ENCODE measurements at places on chromosomes 3 and 15.

DNA sequence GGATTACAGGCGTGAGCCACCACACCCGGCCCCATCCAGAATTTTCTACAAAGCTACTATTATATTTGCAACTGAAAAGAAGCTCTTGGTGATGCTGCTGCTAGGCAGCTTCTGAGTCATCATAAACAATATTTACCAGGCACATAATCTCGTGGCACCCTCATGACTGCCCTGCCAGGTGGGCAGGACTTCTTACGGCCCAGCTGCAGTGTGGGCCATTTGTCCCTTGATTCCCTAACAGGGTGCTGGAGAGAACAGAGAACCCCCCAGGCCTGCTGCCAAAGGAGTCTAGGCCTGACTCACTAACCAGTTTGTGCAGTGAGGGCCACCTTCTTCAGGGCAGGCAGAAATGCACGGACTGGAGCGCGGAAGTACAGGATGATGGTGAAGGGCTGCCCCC, 4.9 kb downstream of the EPB42 start:
- DNase-seq = no peak

DNA sequence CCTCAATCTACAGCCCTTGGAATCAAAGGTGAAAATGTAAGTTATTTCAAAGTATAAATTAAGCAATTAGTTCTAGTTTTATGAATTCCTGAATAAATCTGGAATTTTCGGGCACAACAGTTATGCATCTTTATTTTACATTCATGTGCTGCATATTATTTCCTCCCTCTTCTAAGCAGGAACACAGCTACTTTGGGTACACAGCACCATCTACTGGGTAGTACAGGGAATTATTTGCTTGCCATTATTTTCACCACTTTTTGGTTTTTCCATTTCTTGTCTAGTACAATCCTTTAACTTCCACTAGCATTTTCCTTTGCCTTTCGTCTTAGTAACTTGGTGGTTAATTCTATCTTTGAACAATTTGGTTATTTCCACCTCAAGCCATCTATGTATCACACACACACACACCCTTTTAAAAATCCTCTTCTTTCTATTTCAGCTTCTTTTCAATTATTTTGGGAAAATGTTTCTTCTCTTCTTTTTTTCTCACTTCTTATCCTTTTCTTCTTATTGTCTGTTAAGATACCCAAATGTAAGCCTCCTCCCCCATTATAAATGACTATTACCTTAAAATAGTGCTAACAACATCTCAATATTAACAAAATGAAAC, 451.0 kb downstream of the MFSD1 start:
- DNase-seq = no peak

- no peak for DNase-seq
Observed at GRCh38 chr3:114213292-114213626, 24.1 kb downstream of the ZNF80 start.

DNA sequence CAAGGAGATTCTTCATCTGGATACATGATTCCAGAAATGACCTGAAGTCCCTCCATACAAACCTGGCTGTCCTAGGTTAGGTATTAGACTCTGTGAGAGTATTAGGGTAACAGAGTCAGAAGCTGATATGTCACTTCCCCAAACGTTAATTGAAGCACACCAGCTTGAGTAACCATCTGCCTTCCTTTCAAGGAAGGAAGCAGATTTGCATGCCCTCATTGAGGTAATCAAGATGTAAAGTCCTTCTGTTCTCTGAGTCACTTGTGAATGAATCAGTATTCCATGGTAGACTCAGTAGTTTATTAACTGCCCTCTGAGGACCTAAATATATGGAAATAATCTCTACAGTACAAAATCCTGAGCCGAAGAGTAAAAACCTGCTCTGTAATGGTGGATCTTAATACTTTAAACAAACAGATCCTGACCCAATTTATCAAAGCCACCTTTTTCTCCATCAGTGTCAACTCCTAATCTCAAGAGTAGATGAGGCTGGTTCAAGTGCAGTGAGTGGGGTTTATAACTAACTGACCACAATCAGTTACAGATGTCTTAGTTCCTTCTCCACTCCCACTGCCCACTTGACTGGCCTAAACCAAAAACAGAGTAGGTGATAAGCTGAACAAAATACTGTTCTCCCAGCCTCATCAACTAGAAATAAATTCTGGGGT, 246.2 kb upstream of the CHRM5 start:
- DNase-seq = no peak

DNA sequence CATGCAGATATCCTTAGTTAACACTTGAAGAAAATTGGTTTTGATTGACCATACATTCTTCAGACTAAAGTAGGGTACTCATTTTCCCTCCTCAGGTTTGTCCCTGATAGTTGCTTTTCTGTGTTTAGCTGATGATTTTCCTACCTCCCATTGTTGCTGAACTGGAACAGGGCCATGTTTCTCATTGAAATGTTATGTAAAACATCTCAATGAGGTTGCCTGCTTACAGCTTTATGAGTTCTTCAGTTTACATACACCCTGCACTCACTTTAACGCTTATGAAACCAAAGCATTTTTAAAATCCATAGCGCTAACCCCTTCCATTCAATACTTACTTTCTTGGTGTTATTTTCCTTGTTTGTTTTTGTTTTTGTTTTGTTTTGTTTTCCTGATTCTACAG, 61.9 kb downstream of the HMG20A start:
- DNase-seq = peak; percentile 22

DNA sequence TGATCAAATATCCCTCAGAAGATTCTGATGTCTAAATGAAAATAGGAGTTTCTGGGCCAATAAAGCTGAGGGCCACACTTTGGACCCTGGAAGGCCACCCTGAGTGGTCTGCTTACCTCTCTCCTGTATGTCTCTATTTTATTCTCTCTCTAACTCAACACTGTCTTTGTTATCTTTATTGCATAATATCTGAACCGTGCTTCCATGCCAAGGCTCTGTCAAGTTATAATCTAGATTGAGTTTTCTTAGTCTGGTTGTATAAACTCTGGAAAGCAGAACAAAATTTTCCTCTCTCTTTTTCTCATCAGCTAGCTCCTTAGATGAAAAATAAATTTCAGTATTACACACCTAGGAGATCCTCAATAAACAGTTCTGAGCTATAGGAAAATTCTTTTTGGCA, 36.2 kb upstream of the ACTL6A start:
- no peak for DNase-seq

GRCh38 chr3:196533260-196533681, 18.1 kb upstream of the SMCO1 start:
- DNase-seq = no peak

DNA sequence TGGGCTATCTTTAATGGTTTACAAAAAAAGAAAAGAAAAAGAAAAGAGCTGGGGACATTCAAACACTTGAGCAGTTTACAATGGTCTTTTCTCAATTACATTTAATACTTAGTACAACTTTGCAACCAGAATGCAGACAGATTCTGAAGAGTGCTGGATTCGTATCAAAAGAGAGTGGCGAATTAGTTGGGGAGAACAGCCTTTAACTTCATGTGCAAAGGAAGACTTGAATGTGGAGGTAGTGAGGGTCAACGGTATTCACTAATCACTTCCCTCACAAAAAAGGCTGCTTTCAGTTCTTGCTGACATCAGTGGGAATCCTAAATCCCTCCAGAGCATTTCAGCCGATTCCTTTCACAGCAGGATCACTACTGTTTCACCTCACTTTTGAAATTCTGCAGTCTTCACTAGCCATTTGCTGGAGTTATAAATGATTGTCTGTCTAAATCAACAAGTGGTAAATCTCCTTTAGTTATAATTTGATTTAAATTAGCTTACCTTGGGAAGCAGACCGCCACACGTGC, 323.0 kb upstream of the SEMA6D start:
- DNase-seq = no peak

- DNase-seq = no peak
Observed at GRCh38 chr3:66028457-66028856, 10.3 kb downstream of the MAGI1 start.

DNA sequence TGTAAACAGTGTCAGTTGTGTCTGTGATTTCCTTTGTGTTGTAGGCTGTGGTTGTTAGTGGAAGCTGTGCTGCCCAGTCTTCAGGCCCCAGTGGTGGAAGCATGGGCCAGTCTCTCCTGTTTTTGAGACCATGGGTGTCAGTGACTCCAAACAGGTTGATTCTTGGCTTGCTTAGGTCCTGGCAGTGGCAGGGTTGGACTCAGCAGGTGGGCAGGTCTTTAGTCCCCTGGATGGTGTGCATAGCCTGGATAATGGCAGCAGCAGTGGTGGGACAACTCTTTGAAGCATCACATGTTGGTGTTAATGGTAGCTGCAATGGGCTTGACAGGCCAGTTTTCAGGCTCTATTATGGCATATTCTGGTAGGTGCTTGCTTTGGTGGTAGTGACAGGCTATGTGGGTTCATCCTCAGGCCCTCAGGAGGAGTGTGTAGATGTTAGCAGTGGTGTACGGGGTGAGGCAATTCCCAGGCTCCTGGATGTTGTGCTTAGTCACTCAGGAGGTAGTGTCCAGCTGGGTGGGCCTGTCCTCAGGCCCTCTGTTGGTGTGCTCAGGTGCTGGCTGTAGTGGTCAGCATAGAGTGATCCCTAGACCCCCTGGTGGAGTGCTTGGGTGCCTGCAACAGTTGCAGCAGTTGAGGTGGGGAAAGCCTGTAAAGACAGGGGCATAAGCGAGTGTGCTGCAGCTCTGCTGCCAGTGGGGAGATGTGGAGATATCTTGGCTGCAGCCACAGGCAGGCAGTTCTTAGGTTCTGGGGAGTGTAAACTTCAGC, 596.7 kb downstream of the PDCD6IP start:
- no peak for DNase-seq

All from Ammon's horn (tissue), 1 donor.